Stimulated activated CD8-positive, alpha-beta memory T cell treated with anti-CD3 and anti-CD28 coated beads, Interleukin-12 subunit alpha, Interleukin-12 subunit beta, amount 100 ng/mL, for 4 hours (primary cell): ENCODE measurements at places on chromosomes 1 and 21.

DNA sequence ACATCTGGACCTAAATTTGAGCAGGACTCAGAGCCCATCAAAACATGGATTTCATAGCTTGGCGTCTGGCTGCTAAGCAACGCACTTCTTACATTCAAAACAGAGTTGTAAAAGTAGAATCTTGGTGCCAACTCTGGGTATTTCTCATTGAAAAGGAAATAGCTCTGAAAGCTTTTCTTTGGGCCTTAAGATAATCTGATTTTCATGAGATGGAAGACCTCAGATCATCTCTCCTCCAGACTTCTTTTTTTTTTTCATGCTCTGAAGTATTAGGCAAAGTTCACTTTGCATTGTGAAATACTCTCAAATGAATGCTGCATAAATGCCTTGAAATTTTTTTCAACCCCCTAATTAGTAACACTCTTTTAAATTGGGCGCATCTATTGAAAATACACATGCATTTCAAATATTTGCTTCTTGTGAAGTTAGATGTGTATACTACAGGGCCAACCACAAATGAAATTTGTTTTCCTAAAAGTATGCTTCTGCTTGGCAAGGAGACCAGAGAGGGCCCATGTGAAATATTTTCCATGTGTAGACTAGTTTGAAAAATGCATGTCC, 4.2 kb downstream of the ADAMTS5 start:
- DNase-seq, result no peak

DNA sequence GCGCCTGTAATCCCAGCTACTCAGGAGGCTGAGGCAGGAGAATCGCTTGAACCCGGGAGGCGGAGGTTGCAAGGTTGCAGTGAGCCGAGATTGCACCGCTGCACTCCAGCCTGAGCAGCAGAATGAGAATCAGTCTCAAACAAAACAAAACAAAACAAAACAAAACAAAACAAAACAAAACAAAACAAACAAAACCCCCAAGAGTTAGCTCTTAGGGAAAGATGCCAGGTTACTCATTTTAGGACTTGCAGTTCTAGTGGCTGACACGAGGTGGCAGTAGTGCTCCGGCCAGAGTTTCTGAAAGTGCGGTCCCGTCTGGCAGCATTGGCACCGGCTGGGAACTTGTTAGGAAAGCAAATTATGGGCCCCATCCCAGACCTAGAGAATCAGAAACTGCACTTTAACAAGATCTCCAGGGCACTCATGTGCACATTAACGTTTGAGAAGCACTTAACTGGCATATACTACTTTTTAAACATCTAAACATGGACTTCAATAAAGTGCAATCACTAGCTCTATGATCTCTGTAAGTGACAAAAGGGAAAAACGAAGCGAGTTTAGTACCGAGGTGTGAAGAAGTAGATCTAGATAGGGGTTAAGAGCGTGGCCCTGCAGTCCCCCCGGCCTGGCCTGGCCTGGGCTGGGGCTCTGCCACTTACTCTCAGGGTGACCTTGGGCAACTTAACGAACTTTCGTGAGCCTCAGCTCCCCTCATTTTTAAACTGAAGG, 41.9 kb upstream of the TNFRSF1B start:
- DNase-seq, result peak; percentile 55

DNA sequence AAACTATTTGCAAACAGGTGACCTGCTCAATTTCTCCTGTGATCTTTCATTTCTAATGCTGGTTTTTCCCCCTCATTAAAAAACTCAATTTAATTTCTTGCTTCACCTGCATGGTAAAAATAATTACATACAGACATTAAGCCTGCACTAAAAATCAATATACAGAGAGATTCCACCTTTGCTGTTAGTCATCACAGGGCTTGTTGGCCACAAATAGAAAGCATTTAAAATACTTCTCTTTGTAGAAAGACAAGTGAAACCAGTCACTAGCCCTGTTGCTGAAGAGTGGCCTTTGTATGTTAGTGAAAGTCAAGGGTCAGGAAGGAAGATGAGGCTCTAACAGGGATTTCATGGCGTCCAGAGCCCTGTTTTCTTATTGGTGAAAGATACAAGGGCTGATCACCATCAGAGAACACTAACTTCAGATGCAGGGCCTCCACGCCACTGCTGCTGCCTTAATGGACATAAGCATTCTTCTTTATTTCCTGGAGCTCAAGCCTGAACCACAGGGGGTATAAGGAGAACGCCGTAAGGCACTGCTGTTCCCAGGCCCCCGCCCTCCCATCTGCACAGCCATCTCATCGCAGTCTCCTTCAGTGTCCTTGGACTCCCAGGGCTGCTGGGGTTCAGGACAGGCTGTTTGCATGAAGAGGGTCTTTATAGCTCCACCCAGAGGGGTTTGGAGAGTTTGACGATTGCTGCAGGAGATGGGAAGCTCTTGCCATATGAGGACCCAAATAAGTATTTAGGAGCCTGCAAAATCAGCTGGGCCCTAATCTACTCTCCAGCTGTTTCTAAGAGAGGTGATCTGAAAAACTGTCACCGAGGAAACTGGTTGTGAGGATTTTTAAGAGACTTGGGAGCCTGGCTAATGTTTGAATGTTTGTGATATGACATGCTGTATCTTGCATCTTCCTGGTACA, 117.3 kb upstream of the IRF2BP2 start:
- DNase-seq, result no peak

GRCh38 chr1:26550946-26551345, 21.4 kb downstream of the RPS6KA1 start:
- no peak for DNase-seq

GRCh38 chr1:22814176-22815042, 103.8 kb downstream of the EPHB2 start:
- DNase-seq, result no peak

GRCh38 chr1:183653876-183654451, 848 bp upstream of the APOBEC4 start:
- no peak for DNase-seq

GRCh38 chr1:102851616-102852015, 256.7 kb downstream of the COL11A1 start:
- no peak for DNase-seq

DNA sequence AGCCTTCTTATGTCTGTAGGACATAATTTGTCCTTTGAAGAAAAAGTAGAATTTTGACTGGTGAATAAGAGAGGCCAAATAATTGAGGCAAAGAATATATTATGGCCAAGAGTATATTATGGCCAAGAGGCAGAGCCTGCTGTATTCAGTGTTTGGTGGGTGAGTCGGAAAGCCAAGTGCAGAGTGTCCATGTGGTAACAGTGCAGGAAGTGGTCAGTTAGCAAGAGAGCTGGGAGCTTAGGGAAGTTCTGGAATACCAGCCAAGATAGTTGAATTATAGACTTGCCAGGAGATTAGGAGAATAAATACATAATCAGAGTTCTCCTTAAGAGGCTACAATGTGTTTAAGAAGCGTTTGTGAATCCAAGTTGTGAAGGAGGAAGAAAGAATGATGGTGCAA, 131.5 kb upstream of the LMO4 start:
- DNase-seq, result no peak

- no peak for DNase-seq
These were observed 26.2 kb downstream of the SMG7 start for GRCh38 chr1:183498342-183498991.

DNA sequence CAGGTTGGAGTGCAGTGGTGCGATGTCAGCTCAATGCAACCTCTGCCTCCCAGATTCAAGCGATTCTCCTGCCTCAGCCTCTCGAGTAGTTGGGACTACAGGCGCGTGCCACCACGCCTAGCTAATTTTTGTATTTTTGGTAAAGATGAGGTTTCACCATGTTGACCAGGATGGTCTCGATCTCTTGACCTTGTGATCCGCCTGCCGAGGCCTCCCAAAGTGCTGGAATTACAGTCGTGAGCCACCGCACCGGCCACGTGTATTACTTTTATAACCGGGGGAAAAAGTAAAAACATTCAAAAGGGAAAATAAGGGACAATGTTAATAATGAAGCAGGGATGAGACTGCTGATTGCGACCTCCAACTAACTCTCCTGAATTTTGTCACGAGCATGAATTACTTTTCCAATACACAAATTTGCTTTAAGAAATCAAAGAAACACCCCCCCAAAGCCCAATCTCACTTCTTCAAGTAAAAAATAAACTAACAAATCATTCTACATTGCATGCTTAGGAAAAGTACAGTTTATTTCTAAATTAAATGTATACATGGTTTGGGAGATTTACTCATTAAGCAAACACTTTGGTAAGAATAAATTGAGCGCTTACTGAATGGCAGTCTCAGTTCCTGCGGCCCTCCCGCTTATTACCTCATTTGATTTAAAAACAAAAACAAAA, 521 bp upstream of the ZBED6 start:
- no peak for DNase-seq

DNA sequence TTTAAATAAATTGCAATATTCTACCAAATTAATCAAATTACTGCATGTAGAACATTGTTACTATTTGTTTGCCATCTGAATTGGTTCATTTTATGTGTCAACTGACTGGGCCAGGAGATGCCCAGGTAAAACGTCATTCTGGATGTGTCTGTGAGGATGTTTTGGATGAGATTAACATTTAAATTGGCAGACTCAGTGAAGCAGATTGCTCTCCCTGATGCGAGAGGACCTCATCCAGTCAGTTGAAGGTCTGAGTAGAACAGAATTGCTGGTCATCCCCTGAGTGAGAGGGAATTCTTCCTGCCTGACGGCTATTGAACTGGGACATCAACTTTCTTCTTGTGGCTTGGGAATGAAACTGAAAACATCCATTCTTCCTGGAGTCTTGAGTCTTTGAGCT, 122.0 kb upstream of the GREM2 start:
- no peak for DNase-seq

GRCh38 chr1:15501208-15502032, 22.6 kb downstream of the CASP9 start:
- peak; percentile 10 for DNase-seq
